ENCODE measurements at places on chromosomes 5 and 9.

GRCh38 chr5:82408033-82408432, 129.9 kb upstream of the RPS23 start:
- DNase-seq: no peak

GRCh38 chr9:133127340-133127981, 6.4 kb upstream of the RALGDS start:
- peak; percentile 65 for DNase-seq

DNA sequence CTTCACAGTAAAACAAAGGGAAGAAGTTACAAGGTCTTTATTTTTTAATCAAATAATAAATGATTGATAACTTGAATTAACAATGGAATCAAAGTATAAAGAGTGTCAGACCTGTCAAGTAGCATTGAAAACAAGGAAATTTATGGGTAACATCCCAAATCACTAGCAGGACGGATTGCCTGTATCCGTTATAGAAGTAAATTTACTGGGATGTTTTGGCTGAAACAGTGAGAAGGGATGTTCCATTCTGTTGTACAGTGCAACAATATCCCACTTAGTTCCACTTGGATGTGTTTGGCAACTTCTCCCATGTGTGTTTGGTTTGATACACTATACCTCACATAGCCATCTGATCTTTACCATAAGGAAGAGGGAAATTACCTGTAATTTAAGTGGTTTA, 421.0 kb upstream of the CHD1 start:
- no peak for DNase-seq

DNA sequence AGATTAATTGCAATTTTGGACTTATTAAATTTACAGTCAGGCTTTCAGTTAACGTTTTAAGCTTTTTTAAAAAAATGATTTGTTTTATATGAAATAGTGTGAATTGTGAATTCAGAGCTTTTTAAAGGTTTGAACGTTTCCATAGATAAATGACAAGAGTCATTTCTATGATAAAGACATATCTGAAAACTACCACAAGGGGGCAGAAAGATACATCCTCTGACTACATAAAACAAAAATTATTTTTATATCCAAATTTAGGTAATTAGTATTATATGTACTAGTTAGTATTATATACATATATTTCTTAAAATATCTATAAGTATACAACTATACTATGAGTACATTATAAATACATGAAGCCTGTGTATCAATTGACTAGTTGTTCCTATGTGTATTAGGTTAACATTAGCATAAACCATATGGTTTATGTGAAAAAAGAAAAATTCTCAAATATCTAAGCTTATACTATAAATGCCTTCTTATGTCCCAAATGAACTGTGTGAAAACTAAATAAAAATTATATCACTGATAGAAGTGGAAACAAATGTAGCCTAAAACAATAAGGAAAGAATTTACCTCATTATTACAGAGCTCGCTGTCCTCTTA, 155.2 kb downstream of the MEF2C start:
- no peak for DNase-seq

DNA sequence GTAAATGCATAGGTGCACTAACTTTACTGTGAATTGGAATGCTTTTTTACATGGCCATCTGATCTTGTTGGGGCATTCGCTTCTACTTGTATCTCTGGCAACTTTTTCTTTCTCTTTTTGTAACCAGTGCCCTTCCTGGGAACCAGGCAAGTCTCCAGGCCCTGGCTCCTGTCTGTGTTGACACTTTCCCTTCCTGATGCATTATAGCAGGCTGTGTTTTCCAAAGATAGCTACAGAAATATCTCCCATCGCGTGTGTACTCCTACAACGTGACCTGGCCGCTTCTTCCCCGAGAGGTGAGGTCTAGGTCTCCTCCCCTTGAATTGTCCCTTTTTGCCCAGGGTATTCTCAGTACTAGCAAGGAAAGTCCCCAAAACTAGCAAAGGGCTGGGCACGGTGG, 81.1 kb upstream of the SPIN1 start:
- DNase-seq: no peak

- DNase-seq: no peak
These were observed 5.5 kb upstream of the MRPS2 start for GRCh38 chr9:135494791-135495559.
